ENCODE measurements at places on chromosomes 6 and 20. TPM values are rescaled to one million over a fixed set of nuclear protein-coding genes. Genes with fewer than 3 reads are reported as not detected.

GRCh38 chr20:51577432-51578144, 35.1 kb upstream of the NFATC2 start:
- DNase-seq = no peak

- no peak for DNase-seq
Observed at GRCh38 chr20:7193681-7194080, 426.2 kb downstream of the BMP2 start.

Gene RNF144B
- 2.3 TPM for total RNA-seq

Gene HLA-DOB
- 6.6 TPM for total RNA-seq

Gene TMEM200A
- total RNA-seq = 2.3 TPM

Gene HCK
- total RNA-seq = 1.3 TPM

DNA sequence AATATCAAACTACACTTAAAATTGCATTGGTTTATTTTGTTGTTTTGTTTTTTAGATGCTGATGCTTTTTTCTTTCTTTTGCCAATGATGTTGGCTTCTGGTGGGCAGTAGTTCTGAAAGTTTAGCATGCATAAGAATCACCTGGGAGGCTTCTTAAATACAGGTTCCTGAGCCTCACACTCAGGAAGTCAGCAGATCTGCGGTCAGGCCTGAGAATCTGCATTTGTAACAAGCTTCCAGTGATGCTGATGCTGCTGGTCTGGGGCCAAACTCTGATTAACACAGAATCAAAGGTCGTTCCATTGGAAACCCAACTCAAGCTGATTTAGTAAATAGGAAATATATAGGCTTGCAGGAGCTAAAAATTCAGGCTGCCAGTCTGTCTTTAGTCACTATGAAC, 412.9 kb upstream of the SPTLC3 start:
- no peak for DNase-seq

- DNase-seq = no peak
Observed at GRCh38 chr6:10578723-10579122, 57.6 kb downstream of the GCNT2 start.

- DNase-seq = no peak
Observed at GRCh38 chr6:136647363-136647852, 97.2 kb upstream of the MAP7 start.

DNA sequence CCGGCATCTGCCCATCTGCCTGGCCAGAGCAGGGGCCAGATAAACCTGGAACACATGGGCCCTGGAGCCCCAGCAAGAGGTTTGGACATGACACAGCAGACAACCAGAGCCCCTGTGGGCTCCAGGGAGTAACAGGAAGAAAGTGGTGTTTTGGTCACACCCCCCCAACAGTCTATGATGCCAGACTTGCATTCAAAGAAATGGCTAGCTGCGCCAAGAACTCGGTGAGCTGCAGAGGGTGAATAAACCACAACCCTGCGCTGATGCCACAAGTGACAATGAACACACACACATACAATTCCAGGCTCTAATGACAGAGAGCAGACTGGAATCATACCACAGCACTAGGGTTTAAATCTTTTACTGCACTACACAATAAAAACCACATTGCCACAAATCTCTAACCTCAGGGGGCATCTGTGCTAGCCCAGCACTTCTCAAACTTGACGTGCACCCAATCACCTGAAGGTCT, 34.0 kb downstream of the TRERF1 start:
- no peak for DNase-seq

Gene DAAM2
- total RNA-seq = not detected

Gene OR2H1
- not detected for total RNA-seq

Gene LHFPL5
- not detected for total RNA-seq

GRCh38 chr6:43428874-43429273, 1.5 kb downstream of the ABCC10 start:
- no peak for DNase-seq

GRCh38 chr6:166591961-166592520, 5.6 kb upstream of the RAMACL start:
- no peak for DNase-seq

DNA sequence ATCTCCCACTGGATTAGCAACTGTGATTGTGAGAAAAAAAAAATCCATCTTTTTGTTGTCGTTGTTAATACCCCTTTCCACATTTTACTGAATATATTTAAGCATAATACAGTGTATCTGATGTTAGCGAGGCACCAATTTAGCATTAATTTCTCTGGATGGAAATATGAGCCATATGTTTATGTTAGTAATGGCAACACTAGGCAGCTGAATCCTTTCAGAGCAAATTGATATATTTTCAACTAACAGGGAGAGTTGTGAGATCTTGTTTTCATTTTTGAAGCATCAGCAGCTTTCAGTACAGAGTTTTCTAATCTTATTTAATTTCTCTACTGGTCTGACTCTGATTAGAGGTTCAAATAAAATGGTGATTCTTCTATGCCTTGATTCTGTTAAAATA, 84.8 kb upstream of the HDAC2 start:
- no peak for DNase-seq

DNA sequence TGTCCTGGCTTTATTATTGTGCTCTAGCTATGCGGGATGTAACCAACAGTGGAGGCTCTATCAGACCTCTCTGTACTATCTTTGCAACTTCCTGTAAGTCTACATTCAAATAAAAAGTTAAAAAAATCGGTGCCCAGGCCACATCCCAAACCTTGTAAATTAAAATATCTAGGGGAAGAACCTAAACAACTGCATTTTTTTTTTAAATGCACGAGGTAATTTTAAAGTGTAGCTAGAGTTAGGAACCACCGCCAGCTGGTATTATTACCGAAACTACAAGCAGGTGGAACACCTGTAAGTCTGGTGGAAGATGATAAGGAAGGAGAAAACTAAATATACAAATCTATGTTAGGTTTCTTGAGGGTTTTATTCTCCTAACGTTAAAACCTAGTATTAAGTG, 34.5 kb upstream of the ID4 start:
- DNase-seq = no peak

DNA sequence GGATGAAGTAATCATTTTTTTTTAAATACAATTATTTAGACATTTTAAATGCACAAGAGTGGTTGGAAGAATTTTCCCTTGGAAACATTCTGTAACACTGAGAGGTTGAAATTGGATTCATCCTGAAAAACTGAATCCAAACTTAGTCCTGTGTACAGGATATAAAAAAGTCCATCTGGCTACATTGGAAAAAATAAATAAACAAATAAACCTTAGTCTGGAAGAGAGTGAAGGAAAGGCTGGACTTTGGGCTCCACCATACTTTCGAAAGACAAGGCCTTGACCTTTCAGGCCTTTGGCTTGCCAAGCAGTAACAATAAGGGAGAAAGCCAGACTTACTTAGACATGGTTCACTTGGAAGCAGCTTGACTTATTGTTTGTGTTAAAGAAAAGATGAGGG, 664.3 kb downstream of the TENT5A start:
- DNase-seq = no peak

Gene FAM210B
- total RNA-seq = 15.9 TPM

GRCh38 chr6:33693186-33694105, 18.1 kb downstream of the UQCC2 start:
- no peak for DNase-seq

- no peak for DNase-seq
Observed at GRCh38 chr20:39516964-39517363, 554.8 kb downstream of the DHX35 start.

Gene C6orf163
- total RNA-seq = 2.4 TPM

Gene TREML1
- total RNA-seq = 3.0 TPM

Gene TFAP2C
- total RNA-seq = not detected

DNA sequence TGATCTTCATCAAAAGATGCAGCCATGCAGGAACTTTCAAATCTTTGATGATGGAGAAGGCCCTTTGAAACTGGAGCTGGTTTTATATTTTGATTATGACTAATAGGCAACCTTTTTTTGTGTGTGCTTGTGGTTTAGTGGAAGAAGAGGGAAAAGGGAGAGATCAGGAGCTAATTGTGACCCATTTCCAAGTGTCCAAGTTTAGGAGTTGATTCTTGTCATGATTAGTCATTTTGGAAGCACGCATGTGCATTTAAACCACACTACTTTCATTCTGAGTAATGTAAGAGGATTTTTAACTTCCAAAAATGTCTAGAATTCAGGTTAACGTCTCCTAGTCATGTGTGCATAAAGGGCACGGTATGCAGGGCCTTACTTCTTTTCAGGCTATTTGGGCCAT, 3.5 kb downstream of the FOXO3 start:
- DNase-seq = no peak

- DNase-seq = no peak
Observed at GRCh38 chr6:150068151-150068550, 770 bp downstream of the ULBP3 start.

- DNase-seq = no peak
Observed at GRCh38 chr20:37981568-37981967, 51.7 kb downstream of the TTI1 start.

GRCh38 chr20:957544-957943, 41.4 kb upstream of the ANGPT4 start:
- no peak for DNase-seq

- DNase-seq = no peak
Observed at GRCh38 chr6:63245909-63246308, 34.6 kb downstream of the FKBP1C start.

GRCh38 chr6:166354143-166354542, 11.8 kb upstream of the SFT2D1 start:
- no peak for DNase-seq

Gene GHRH
- not detected for total RNA-seq

Gene NCOA3
- total RNA-seq = 58.2 TPM

Gene RBM24
- total RNA-seq = 0.86 TPM

All from T-helper 17 cell (primary cell).